Uterus (tissue), 4 donors: ENCODE measurements at places on chromosomes 5 and 9.
A peak's percentile ranks its signal among the peaks of the same experiment; 100 is the strongest.

- DNase-seq, result no peak
These were observed 28.6 kb downstream of the MARCHF3 start for GRCh38 chr5:127001621-127002296.

- DNase-seq, result no peak
These were observed 3.5 kb downstream of the MSANTD3 start for GRCh38 chr9:100430286-100430940.

GRCh38 chr9:93183663-93184431 is at the start of gene WNK2:
Gene WNK2 (plus strand): TSS chr9:93184139. CDS start chr9:93184930, 791 bp downstream.
- DNase-seq, result peak; percentile 52

GRCh38 chr5:41788941-41789368 is 81.3 kb downstream of the OXCT1 start:
- DNase-seq, result no peak

GRCh38 chr9:104448036-104448435 is 56.0 kb upstream of the OR13F1 start:
- DNase-seq, result no peak

DNA sequence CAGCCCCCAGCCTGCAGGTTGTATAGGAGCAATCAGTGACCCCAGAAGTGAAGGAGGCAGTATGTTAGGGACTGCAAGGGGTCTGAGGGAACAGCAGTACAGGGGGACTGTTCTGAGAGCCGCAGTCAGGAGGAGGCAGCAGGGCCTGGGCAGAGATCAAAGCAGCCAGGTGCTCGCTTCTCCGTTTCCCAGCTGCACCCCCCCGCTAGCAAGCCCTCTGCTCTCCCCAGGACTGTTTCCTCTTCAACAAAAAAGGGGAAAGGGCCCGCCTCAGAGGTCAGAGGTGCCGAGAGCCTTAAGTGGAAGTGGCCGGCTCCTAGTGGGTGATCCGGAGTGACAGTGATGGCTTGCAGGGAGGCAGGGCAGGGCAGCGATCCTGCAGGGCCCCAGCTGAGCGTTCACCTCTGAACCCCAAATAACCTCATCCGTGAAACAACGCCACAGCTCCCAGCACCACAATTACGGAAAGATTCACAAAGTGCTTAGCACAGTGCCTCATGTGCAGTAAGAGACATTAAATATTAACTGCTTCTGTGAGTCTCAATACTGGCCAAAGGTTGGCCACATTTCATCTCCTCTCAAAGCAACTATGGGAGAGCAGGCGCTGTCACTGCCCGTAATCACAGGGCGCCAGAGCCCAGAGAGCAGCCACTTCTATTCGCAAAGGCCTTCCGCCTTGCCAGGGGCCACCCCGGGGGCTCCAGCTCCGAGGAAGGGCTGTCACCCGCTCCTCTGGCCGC is 8.0 kb downstream of the CLPTM1L start:
- no peak for DNase-seq

GRCh38 chr9:18676525-18676924 is 202.6 kb downstream of the ADAMTSL1 start:
- DNase-seq, result no peak

GRCh38 chr9:113690055-113690740 is 185.9 kb upstream of the ZNF618 start:
- DNase-seq, result no peak

DNA sequence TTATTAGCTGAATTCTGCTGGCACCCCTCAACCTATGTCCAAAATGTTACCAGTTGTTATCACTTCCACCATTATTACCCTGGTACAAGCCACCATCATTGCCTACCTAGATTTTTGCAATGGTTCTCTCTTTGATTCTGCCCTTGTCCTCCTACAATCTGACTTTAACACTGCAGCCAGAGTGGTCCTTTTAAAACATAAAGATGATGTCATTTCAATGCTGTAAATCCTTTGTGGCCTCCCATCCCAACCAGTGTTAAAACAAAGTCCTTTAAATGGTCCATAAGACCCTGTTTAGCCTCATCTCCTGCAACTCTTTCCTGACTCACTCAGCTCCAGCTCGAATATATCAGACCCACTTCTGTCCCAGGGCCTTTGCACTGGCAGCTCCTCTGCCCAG is 54.9 kb upstream of the FSTL4 start:
- no peak for DNase-seq

- no peak for DNase-seq
These were observed 516.6 kb downstream of the RAB3C start for GRCh38 chr5:59099270-59099994.

DNA sequence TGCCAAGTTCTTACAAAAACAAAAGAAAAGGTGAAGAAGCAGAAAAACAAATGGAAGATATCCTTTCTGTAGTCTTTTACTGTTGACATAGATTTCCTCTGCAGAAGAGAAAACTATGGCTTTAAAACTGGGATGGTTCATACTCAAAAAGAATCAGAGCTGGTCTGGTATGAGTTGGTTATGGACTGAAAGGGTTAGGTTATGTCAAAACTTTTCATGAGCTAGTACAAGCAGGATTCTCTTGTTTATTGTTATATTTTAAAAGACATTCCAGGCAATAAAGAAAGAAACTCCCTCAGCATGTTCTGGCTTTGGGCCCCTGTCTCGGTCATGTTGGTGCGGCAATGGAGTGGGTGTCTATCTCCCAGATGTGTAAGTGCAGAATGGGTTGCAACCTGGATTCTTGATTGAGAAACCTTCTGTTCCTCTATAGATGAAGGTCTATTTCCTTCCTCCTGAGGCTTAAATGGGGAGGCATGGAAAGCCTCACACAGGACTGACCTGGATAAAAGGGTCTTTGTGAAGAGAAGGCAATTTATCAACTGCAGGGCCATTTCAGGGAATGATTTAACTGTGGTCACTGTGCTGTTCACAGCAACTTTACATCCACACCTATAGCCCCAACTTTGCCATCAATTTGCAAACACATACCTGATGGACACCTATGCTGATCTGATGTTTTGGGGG is 209.6 kb upstream of the TNC start:
- DNase-seq, result peak; percentile 33

DNA sequence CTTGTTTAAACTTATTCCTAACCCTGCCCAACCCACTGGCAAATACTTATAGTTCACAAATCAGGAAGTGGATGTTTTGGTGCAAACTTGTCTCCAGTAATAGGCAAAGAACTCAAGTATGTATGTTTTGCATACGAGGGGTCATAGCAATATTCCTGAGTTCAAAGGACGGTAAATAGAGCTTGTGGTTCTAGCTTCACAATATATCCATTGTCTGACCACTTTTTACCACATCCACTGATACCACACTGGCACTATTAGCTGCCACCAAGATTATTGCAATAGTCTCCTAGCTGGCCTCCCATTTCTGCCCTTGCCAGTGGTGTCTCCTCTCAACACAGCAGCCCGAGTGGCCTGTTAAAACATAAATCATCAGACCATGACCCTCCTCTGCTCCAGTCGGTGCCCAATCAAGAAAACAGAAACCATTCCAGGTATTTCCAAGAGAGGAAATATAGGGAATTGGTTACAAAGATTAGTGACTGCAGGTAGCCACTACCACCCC is 17.0 kb downstream of the GRXCR2 start:
- no peak for DNase-seq

DNA sequence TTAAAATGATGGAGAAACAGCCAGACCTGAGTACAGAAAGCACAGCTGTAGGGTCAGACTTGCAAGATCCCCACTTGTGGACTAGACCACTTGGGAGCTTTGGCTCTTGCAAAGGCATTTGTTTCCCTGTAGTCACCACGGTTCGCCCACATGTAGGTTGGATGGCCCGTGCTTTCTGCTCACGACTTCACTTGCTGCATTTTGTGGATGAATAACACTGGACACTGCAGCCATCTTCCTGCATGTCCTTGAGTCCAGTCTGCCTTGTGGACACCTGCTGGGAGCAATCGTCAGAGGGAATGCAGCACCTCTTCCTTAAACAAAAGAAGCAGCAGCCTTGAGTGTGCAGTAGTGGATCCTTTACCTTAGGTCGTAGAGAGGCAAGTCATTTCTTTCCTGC is 372.9 kb upstream of the IRX2 start:
- DNase-seq, result no peak

GRCh38 chr5:94621763-94622162 is 3.3 kb downstream of the SLF1 start:
- no peak for DNase-seq

DNA sequence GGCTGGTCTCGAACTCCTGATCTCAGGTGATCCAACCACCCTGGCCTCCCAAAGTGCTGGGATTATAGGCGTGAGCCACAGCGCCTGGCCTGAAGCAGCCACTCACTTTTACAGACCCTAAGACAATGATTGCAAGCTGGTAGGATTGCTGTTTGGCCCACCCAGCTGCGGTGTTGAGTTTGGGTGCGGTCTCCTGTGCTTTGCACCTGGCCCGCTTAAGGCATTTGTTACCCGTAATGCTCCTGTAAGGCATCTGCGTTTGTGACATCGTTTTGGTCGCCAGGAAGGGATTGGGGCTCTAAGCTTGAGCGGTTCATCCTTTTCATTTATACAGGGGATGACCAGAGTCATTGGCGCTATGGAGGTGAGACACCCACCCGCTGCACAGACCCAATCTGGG is 1.5 kb downstream of the CA9 start:
- DNase-seq, result peak; percentile 14

- no peak for DNase-seq
These were observed 2.0 kb downstream of the CLK4 start for GRCh38 chr5:178624631-178625546.

DNA sequence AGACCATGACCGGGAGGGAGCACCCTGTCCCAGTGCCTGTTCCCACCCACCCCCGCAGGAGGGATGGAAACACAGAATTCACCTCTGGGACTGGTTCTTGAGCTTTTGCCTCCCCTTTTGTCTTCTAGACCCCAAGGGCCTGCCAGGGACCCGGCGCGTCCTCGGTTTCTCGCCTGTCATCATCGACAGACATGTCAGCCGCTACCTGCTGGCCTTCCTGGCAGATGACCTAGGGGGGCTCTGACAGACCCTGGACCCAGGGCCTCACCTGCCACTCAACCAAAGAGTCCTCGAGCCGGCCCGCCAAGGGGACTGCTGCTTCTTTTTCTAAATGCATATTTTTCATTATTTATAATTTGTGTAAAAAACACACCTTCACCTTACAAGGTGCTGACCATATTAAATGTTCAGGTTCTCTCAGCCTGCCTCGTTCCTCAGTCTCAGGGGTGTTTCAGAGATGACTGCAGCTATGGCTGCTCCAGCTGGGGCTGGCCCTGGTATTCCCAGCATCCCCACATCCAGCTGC is 16.9 kb downstream of the CARD19 start:
- DNase-seq, result peak; percentile 15

- DNase-seq, result no peak
These were observed 334.7 kb downstream of the DIRAS2 start for GRCh38 chr9:90307891-90308290.

GRCh38 chr5:38468202-38468673 is 88.2 kb downstream of the LIFR start:
- DNase-seq, result peak; percentile 57

DNA sequence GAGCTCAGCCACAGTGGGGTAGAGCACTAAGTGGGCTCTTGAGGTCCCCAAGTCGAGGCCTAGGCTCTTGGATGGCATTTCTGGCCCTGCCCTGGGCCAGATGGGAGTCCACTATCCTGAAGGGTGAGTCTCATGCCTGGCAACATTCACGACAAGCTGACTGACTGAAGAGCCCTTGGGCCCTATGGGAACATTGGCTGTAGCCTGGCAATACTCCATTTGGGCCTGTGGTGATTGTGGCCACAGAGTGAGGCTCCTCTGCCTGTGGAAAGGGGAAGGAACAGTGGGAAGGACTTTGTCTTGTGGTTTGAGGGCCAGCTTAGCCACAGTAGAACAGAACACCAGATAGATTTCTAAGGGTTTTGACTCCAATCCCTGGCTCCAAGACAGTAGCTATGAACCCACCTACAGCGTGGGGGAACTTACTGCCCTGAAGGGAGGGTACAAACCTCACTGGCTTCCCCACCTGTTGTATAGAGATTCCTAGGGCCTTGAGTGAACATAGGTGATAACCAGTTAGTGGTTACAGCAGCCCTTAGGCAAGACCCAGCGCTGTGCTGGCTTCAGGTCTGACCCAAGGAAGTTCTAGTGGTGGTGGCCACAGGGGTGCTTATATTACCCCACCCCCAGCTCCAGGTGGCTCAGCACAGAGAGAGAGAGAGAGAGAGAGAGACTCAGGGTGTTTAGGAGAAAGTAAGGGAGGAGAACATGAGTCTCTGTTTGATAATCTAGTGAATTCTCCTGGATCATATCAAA is 72.4 kb downstream of the KIAA0825 start:
- DNase-seq, result no peak

GRCh38 chr5:64606926-64607325 is 83.4 kb upstream of the SHISAL2B start:
- no peak for DNase-seq

- peak; percentile 77 for DNase-seq
These were observed 6.1 kb upstream of the PRR16 start for GRCh38 chr5:120457839-120458507.

GRCh38 chr9:75891277-75891741 is 836 bp downstream of the PCSK5 start:
- peak; percentile 30 for DNase-seq

DNA sequence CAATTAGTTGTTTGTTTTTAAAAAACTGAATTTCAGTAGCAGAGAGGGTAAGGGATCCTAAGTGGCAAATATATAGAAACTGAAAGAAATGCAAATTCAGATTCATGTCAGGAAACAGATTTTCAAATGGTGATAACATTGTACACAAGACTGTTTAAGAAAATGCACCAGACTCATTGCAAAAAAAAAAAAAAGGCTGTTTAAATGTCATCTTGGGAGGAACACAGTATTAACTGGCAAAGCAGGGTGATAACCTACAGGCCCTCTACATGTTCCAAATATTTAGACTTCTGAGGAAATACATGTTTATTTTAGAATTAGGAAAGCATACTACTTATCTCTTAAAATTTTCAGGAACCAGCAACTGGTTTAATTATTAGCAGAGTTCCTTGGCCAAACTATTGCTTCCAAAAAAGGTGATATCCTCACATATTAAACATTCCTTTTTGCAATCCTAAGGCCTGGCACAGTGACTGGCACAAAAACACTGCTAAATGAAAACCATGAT is 114.5 kb downstream of the TSSK1B start:
- DNase-seq, result no peak

DNA sequence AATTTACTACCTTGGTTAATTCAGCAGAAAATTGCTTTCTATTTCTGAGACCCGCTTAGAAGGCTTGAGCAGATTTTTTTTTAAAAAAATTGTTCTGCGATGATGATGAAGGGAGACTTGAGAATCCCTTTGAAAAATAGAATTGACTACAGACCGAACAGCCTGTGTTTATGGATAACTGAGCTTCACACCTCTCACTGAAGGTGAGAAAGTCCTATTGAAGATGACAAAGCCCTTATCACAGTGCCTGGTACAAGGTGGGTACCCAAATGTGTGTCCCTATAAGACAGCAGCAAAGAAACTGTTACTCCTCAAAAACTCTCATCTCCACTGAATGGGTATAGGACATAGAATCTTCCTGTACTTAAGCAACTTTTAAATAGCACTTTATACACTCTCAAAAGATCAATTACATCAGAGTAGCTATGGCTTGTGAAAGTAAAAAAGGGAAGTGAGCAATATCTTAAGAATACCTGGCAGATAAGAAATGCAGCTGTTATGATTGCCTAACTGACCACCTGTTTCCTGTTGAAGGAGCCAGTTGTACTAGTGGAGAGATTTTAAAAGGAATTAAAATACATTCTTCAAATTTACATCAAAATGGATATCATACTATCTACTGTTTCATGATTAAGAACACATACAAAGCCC is 419.7 kb downstream of the CHSY3 start:
- no peak for DNase-seq
